ENCODE measurements at places on chromosomes 7 and 10.

DNA sequence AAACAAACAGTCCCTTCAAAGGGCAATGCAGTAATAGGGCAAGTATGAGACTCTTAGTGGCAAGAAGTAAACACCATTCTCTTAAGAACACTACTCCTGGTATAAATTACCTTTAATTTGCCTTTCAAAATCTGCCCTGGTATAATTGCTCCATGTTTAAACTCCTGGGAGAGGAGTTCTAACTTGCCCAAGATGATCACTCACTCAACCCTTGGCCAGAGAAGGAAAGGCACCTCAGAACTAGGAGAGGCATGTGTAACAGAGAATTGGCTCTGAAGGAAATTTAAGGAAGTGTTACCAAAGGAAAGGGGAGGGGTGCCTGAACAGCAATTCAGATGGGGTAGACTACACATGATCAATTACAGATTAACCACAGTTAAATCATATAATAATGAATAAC, 1173.6 kb upstream of the SORCS1 start:
- no peak for DNase-seq

DNA sequence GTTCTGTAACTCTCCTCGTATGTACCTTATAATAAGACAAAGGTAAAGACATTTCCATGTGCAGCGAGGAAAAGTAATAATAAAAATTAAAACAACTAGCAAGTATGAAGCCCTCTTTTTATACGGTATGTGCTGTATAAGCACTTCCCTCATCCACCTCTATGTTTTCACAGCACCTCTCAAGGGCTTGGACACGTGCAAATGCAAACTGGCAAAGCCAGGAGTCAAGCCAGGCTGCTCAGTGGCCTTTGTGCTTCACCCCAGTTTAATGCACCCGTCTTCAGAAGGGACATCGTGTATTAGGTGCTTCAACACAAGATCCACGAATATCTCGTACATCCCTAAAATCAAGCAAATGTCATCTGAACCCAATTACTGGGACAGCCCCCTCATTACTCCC, 1.3 kb upstream of the DGKI start:
- DNase-seq, result no peak

DNA sequence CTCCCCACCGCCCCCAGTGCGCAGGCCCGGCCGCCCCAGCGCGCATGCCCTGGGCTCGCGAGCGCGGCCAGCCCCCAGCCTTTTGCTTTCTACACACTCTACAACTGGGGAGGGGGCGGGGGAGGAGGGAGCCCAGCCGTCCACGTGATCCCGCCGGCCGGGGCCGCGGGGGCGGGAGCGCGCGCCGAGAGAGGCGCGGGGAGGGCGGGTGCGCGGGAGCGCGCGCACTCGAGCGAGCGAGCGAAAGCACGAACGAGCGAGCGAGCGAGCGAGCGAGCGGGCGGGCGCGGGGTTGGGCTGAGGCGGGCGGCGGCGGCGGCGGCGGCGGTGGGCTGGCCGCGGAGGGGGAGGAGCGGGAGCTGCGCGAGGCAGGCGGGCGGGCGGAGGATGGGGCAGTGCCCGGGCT, at the start of gene AUTS2:
Gene AUTS2 (plus strand): TSS at position 395 of the 406 bp plus-strand sequence. CDS start 1,179 bp downstream, outside the sequence.
- peak; percentile 66 for DNase-seq

- DNase-seq, result no peak
These were observed 108.5 kb downstream of the EVX1 start for GRCh38 chr7:27351137-27351536.

- DNase-seq, result no peak
These were observed 33.1 kb downstream of the SMC3 start for GRCh38 chr10:110600487-110601101.

DNA sequence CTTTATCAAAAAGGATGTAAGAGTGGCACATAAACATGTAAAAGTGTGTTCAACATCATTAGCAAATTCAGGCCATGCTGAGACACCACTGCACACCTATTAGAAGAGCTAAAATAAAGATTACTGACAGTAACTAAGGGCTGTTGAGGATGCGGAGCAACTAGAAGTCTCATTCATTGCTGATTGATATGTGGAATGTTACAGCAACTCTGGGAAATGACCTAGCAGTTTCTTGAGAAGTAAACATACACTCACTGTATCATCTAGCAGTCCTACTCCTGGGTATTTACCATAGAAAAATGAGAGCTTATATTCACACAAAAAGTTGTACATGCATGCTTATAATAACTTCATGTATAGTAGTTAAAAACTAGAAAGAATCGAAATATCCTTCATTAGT, 77.3 kb downstream of the CCSER2 start:
- DNase-seq, result no peak

DNA sequence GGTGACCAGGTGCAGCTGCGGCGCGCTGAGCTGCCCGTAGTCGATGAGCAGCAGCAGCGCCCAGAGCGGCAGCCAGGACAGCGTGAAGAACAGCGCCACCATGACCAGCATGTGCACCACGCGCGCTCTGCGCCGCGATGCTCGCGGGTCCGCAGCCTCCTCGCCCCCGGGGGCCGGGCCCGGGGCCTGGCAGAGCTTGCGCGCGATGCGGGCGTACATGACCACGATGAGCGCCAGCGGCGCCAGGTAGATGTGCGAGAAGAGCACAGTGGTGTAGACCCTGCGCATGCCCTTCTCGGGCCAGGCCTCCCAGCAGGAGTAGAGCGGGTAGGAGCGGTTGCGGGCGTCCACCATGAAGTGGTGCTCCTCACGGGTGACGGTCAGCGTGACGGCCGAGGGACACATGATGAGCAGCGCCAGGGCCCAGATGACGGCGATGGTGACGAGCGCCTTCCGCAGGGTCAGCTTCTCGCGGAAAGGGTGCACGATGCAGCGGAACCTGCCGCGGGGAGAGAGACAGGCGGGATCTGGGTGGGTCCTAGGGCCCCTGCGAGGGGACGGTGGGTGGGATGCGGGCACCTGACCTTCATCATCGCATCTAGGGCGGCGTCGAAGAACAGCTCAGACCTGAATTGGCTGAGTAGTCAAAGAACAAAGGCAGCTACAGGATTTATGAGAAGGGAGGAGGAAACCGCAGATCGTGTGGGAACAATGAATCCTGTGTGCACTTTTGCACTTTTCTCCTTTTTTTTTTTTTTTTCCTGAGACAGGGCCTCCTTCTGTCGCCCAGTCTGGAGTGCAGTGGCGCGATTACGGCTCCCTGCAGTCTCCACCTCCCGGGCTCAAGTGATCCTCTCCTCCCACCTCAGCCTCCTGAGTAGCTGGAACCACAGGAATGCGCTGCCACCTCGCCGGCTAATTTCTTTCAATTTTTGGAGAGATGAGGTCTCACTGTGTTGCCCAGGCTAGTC, 22.4 kb upstream of the PPA1 start:
- no peak for DNase-seq

GRCh38 chr7:117683430-117684175, 189.6 kb downstream of the CTTNBP2 start:
- no peak for DNase-seq

DNA sequence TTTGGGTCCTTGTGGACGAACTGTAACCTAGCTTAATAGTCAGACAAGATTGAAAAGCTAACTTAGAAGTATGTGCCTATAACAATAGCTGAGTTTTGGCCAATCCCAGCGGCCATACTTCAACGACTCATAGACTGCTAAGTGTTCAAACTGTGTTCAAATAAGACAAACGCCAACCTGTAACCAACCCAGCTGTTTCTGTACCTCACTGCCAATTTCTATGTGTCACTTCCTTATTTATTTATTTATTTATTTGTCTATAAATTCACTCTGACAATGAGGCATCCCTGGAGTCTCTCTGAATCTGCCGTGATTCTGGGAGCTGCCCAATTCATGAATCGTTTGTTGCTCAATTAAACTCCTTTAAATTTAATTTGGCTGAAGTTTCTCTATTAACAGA, 21.7 kb downstream of the ST8SIA6 start:
- no peak for DNase-seq

GRCh38 chr7:107813524-107813923, 10.5 kb upstream of the SLC26A3 start:
- peak; percentile 2 for DNase-seq

DNA sequence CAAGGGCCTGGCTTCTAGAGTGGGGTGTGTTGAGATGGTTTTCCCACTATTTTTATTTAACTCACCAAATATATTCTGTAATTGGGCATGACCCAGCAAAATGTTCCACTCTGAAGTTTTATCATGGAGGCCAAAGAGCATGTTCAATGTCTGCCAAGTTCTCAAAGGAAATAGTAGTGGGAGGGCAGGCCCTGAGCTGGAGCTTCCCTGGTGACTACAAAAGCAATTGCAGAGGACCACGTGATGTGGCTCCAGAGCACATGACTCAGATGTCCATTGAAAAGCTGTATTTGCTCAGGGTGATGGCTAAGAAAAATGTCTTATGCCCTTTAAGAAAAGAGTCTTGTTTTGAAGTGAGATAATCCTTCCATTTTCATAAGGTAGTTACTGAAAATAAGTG, 1024.8 kb downstream of the LRMDA start:
- DNase-seq, result no peak

- peak; percentile 73 for DNase-seq
These were observed 80.2 kb downstream of the RNF216 start for GRCh38 chr7:5701085-5701914.

Measured in stimulated activated naive B cell treated with anti-CD40 and anti-IgM and Interleukin-4, amounts not matched to agents 10 μg/mL and 1 μg/mL and 100 μg/mL, for 72 hours (primary cell).